ENCODE measurements at places on chromosomes 2 and 18.

- DNase-seq = no peak
These were observed 208.1 kb upstream of the HAAO start for GRCh38 chr2:43000242-43001054.

GRCh38 chr2:65021709-65022108 is 32.5 kb downstream of the SLC1A4 start:
- no peak for DNase-seq

DNA sequence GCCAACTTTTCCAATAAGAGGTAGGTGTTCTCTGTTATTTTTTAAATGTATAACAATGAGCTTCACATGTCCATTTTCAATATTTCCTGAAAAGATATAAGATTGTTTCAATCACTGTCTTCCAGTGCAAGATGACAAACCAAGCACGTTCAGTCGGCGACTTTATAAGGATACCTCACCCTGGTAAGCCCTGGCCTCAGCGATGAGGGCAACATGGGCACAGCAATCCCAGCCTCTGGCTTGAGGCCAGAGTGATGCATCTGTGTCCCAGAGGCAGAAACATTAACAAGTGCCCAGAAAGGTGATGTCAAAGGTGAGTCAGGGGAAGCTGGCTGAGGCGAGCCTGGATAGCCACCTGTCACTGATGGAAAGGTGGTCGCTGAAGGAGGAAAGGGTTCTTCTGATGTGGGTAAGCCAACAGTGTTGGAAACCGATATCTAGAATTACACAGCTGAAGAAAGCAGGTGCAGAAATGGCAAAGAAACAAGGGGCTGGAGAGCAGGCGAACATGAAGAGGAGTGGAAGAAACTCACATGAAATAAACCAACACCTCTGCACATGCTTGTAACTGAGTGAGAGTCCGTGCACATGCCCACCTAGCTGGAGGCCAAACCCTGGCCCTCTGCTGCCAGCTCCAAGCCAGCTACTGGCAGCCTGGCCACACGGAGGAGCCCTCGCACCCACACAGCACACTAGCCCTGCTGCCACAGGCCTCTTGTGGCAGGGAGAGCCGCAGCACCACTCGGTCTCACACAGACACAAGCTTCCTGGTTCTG is 65.5 kb downstream of the FBXO15 start:
- peak; percentile 76 for DNase-seq

DNA sequence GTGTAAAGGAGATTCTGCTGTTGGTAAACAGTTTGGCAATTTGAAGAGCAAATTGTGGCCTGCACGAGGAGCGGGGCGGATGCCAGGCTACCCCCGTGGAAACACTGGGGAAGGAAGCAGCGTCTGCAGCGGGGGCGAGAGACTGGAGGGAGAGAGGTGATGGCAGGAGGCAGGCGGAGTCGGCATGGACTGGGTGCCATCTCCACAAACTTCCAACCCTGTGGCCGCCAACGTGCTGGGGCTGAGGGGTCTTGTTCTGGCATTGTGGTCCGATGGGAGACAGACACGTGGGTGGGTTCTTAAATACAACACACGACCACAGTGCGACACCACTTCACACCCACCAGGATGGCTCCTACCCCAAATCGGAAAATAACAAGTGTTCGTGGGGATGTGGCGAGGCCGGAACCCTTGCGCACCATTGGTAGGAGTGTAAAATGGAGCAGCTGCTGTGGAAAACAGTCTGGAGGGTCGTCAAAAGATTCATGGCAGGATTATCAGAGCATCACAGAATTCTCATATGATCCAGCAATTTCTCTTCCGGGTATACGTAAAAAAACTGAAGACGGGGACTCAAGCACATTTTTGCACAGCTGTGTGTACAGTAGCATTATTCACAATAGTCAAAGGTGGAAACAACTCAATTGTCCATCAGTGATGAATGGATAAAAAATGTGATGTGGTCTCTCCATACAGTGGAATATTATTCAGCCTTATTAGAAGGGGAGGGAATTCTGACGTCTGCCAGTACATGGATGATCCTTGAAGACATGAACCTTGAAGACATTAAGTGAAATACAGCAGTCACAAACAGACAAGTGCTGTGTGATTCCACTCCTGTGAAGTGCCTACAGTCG is 82.4 kb upstream of the HPCAL1 start:
- DNase-seq = no peak

GRCh38 chr2:38301340-38301968 is 75.6 kb downstream of the ATL2 start:
- peak; percentile 54 for DNase-seq

DNA sequence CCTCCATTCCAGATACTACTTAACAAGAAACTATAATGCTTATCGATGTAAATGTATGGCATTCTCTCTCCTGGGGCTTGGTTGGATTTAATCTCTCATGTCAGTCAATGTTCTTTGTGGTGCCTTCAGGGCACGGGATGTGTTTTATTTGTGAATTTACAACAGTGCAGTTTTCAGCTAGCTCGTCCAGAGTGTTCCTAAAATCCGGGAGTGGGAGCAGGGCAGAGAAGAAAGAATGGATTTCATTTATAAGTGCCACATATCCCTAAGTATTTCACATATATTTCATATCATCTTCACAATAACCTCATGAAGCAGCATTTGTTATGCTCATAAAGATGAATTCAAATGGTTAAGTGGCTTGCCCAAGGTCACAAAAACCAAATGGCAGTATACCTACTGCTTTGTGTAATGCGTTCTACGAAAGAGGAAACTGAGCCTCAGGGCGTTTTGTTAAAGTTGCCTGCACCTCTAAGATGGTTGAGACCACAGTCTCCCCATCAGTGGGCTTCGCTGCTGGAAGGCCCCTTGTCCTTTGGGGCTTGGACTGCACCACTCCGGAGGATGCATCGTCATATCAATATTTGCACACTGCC is 134.7 kb upstream of the MGAT5 start:
- no peak for DNase-seq

DNA sequence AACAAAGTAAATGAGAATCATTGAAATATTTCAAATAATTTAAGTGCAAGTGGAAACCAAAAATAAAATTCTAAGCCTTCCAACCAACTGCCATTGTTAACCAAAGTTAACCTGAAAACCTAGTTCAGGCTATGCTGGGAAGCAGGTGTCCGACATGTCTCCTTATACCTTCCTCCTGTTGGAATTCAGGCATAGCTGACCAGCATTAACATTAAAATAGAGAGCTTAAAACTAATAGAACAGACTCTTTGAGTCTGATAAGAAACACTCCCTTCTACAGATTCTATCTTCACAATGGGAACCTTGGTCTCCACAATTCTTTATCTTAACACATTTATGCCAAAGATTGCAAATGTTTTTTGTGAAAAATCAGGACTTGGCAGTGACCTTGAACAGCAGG is 1004.9 kb upstream of the NRXN1 start:
- no peak for DNase-seq

DNA sequence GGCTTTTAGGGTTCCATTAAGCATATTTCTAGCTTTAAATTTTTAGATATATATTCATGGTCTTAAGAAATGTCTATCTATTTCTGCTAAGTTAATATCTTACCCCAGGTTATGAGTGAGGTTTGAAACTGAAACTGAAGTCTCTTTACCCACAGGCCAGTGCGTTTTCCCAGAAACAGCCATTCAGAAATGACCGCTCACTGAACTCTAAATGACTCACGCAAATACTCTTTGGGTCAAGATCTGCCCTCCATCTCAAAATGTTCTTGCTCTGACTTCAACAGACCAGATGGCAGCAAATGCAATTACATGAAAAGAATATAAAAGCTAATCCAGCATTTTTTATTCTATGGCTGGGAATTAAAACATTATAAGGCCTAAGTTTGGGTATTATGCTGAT is 315.2 kb downstream of the TDRD15 start:
- no peak for DNase-seq

DNA sequence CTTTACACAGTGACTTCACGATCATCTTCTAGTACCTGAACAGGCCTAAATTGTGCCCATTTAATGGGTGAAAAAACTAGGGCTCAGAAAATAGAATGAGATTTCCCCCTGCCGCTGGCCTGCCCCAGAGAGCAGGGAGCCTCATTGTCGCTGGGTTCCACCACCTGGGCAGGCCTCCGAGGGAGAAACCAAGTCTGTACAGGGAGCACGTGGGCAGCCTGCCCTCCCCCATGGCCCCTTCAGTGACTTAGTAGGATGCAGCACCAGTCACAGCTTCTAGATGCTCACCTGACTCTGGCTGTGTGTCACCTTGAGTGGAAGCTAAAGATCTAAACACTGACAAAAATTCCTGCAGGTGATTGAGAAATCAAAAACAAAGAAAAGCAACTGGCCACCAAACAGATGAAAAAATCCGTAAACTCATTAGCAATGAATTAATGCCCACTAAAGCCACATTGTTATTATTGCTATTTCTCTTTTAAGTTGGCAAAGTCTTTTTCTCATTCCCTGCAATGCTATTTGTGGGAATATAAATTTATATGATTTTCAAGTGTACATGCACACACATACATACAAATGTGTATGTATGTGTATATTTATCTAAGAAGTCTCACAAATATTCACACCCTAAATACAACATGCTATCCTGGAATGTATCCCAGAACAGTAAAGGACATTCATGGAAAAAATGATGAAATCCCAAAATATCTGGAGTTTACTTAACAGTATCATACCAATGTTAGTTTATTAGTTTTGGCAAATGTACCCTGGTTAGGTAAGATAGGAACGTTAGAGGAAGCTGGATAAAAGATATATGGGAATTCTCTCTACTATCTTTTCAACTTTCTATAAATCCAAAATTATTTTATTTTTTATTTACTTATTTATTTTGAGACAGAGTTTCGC is 18.7 kb upstream of the ASPRV1 start:
- no peak for DNase-seq

- DNase-seq = no peak
These were observed 98.7 kb downstream of the MARCO start for GRCh38 chr2:119040730-119041129.

DNA sequence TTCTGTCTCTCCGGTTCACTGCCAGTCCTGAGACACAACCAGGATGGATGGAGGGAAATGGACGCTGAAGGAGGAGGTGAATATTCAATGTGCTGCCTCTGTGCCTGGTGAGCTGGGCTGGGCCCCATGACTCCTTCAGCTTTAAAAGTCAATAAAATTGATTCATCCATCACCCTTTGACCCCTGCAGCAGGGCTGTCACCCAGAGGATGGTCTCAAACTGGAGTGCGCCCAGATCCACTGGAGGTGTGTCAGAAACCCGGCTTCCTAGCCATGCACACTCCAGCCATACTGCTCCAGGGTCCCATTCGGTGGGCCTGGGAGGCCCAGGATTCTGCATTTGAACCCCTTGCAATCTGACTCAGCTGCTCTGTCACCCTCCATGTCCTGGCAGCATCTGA is 94.1 kb upstream of the BOD1L2 start:
- no peak for DNase-seq

- DNase-seq = peak; percentile 56
These were observed 41.1 kb downstream of the NHEJ1 start for GRCh38 chr2:219119422-219120043.

- DNase-seq = no peak
These were observed 79.2 kb downstream of the PTPRM start for GRCh38 chr18:7646174-7646886.

GRCh38 chr2:7098816-7099215 is 181.6 kb downstream of the RNF144A start:
- DNase-seq = no peak

DNA sequence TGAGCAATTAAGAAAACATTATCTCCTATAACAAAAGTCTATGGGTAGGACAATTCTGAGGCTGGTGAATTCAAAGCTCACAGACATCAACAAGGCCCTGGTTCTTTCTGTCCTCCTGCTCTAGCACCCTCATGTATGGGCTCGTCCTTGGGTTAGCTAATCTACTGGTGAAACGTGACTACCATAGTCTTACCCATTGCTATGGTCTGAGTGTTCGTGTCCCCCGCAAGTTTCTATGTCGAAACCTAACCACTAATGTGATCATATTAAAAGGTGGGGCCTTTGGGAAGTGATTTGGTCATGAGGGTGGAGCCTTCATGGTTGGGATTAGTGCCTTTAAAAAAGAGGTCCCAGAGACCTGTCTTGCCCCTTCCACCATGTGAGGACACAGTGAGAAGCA is 564.7 kb downstream of the TNS1 start:
- no peak for DNase-seq

GRCh38 chr2:148590612-148591011 is 53.9 kb upstream of the EPC2 start:
- DNase-seq = peak; percentile 65

DNA sequence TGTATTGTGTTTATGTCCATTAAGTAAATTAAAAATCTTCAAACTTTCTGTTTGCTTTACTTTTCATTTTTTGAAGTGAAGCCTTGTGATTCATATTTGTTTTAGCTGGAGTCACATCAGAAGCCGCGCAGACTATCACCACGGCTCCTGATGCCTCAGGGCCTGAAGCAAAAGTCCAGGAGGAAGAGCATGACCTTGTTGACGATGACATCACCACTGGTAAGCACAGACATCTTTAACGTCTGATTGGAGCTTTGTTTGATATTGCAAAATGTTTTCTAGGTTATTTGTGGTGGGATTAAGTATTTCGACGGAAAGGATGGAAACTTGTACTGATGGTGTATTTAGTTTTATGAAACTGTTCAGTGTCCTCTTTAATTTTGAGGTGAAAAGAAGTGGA is 164.8 kb downstream of the WDR7 start:
- no peak for DNase-seq

DNA sequence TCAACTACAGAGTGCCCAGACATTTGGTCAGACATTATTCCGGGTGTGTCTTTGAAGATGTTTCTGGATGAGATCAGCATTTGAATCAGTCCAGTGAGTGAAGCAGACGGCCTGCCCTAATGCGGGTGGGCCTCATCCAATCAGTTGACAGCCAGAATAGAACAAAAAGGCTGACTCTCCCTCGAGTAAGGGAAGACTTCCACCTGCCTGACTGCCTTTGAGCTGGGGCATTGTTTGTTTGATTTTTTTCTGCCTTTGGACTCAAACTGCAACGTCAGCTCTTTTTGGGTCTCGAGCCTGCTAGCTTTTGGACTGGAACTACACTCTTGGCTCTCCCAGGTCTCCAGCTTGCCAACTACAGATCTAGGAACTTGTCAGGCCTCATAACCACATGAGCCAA is 111.7 kb upstream of the AGAP1 start:
- DNase-seq = no peak

DNA sequence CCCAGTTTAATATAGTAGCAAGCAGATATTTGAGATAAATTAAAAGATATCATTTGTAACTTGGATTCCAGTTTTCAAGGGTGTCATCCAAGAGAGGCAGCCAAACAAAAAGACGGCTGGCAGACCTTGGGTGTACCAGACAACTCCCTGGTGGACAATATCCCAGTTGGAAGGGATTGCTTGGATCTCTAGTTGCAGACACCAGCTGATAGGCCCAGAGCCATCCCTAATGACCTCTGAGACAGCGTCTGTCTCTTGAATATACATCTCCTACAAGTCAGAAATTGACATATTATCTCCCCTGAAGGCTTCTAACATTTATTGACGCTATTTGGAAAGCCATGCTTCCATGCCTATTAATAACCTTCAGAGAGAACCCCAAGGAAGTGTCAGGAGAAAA is 67.7 kb downstream of the ACVR1 start:
- DNase-seq = no peak

GRCh38 chr2:1886405-1886992 is 142.2 kb upstream of the PXDN start:
- DNase-seq = peak; percentile 28
